Right ventricle myocardium superior (tissue), 1 donor: ENCODE measurements at places on chromosomes 4 and X.
A peak's percentile ranks its signal among the peaks of the same experiment; 100 is the strongest.

- no peak for DNase-seq
Measured at GRCh38 chrX:68719904-68720614, 72.6 kb downstream of the STARD8 start.

DNA sequence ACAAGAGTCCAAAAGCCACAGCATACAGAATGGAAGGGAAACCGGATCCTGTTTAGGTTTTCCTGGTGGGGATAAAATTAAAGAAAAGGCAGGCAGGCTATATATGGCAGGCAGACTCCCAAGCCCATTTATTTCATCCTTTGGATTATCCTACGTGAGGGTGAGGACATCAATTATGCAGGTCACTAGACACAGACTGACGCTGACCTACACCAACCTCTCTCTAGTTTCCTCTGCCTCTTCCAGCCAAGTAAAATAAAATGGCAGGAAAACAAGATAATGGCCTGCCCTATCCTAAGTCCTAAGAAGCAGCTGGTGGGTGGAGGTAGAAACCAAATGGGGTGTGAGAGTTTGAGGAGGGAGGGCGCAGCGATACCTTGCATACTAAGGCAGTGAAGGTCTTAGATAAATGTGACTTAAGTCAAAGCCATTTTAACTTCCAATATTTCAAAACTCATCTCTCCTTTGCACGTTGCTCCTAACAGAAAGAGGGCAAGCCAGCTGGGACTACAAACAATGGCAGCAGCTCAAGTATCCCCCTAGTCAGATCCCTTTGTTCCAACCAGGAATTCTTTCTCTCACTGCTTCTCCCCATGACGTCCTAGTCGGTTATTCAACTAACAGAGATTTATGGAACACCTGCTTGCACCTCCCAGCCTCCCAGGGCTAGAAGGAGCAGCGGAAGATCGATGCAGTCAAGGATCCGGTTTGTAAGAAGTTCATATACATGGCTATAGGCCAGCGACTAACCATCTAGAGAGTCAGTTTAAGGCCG, 72.8 kb downstream of the IRF2 start:
- DNase-seq = no peak

GRCh38 chrX:129696463-129697155, 41.9 kb upstream of the APLN start:
- no peak for DNase-seq

DNA sequence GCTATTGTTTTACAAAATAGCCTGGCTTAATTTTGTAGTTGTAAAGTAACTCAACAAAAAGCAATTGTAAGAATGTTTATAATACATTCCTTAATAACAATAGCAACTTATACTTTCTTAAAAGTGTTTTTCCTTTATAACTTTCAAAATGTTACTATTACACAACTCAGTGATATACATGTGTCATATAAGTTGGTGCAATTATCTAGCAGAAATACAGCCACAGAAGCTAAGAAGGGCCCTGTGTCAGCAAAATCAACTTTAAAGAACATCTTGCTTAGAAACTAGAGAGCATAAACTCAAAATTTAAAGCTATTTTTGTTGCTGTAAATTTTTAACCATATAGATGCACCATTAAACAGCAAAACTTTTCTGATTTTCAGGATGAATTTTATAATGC, 41.4 kb upstream of the MAB21L2 start:
- DNase-seq = no peak

- no peak for DNase-seq
Measured at GRCh38 chr4:1979477-1980196, 29.1 kb downstream of the NELFA start.

GRCh38 chrX:107632346-107632745, 4.0 kb downstream of the PRPS1 start:
- DNase-seq = no peak

- no peak for DNase-seq
Measured at GRCh38 chrX:108186811-108187210, 95.2 kb downstream of the ATG4A start.

DNA sequence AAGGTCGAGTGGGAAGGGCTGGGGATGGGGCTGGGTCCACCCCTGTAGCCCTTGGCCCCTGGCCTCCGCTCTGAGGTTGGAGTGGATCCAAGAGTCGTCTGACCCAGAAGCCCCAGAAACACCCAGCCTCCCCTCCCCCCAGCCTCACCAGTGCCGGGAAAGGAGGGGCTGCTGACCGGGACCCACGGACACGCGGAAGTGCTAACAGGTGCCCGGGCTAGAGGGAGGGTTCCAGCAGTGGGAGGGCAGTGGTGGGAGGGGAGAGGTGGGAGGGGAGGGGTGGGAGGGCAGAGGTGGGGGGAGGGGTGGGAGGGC, 131.8 kb upstream of the NKX1-1 start:
- peak; percentile 16 for DNase-seq

- no peak for DNase-seq
Measured at GRCh38 chrX:8783714-8784098, 17.5 kb downstream of the FAM9A start.

DNA sequence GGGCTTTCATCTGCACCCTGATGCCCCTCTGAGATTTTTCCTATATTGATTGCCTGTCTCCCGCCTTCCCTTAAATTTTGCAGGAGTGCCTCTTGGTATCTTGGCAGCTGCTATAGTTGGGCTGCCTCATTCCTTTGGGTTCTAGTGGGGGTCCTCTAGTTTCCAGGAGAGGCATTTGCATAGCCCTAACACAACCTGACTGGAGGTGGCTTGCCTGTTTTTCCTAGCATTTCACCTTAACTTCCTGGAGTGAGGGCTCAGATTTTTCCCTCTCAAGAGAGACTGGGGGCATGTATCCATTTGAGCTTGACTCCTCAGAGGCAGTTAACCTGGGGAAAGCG, 46.0 kb downstream of the UGT2A3 start:
- DNase-seq = no peak

GRCh38 chr4:46870411-46870810, 38.6 kb downstream of the COX7B2 start:
- no peak for DNase-seq

- no peak for DNase-seq
Measured at GRCh38 chr4:3384391-3384770, 57.4 kb upstream of the HGFAC start.
